Stimulated activated CD8-positive, alpha-beta memory T cell treated with anti-CD3 and anti-CD28 coated beads, Interleukin-4, amount 100 ng/mL, for 1 hour (primary cell): ENCODE measurements at places on chromosomes 2 and 18.

- no peak for DNase-seq
These were observed 115.0 kb upstream of the CDCA7 start for GRCh38 chr2:173239644-173240043.

GRCh38 chr2:48248251-48248933 lies 281.6 kb upstream of the STON1 start:
- DNase-seq: no peak

- no peak for DNase-seq
These were observed 176.4 kb downstream of the ANKRD44 start for GRCh38 chr2:197134206-197134605.

DNA sequence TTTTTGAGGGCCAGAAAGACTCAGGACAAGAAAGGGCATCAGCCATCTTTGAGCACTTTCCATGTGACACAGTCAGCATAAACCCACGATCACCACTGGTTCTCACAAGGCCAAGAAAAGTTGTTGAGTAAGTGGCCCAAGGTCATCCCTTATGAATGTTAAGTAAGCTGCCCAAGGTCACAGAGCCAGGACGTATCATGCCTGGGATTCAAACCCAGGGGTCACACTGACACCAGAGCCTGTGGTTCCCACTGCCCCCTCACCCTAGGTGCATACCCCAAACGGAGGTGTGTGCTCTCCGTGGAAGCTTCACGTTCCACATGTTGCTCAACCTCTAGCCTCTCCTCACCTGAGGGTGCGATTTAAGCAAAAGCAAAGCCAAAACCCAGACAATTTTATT lies 2.3 kb upstream of the CTIF start:
- DNase-seq: no peak

DNA sequence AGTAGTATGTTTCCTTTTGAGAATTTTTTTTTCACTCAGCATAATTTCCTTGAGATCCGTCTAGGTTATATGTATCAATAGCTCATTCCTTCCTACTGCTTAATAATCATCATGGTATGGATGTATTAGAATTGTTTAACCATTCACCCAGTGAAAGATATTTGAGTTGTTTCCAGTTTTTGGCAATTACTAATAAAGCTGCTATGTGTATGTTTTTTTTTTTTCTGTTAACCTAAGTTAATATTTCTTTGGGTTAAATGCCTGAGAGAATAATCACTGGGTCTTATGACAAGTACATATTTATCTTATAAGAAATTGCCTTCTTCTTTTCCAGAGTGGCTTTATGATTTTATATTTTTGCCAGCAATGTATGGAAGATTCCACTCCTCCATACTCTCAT lies 96.4 kb upstream of the ST6GAL2 start:
- DNase-seq: no peak

DNA sequence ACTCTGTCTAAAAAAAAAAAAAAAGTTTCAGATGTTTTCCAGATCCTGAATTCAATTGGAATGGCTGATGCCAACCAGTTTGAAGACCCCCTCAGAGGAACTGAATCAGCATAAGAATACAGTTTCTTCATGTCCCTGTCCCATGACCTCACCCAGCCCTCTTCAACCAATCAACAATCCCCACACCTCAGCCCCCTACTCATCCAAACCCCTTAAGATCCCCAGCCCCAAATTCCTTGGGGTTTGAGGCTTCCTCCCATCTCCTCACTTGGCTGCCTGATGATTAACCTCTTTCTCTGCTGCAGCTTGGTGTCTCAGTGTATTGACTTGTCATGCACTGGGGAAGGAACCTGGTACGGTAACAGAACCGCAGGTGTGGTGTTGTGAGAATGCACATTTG lies 97.6 kb upstream of the CABLES1 start:
- no peak for DNase-seq

DNA sequence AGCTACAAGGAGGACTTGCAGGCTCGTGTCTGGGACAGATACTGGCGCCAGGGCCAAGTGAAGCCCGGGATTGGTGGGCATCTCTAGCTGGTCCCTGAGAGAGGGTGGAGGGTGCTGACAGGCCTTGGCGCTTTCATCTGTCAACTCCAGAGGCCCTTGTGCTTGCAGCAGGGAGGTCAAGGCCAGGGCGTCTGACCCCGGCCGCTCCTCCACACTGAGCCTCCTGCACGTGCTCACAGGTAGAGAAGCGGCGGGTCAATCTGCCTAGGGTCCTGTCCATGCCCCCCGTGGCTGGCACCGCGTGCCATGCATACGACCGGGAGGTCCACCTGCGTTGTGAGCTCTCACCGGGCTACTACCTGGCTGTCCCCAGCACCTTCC lies 9.5 kb downstream of the CAPN10 start:
- no peak for DNase-seq
